ENCODE measurements at places on chromosomes 12 and 14.

DNA sequence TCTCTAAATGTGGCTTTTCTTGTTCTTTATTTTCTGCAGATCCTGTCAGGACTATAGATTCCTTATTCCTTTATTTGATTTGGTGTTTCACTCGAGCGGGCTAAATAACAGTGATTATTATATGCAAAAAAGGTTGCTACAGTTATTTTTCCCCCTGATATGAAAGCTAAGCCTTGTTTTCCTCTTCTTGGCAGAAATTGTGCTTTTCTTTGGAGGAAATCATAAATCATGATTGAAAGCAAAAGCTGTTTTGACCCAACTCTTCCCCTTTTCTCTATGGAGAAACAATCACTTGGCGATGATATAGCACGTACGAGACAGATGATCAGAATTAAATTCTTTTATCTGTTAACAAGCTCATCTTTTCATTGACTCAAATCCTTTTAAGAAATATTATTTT, 31.4 kb downstream of the PPFIBP1 start:
- DNase-seq, result no peak

GRCh38 chr14:105332350-105332874, 17.9 kb downstream of the PACS2 start:
- DNase-seq, result no peak

DNA sequence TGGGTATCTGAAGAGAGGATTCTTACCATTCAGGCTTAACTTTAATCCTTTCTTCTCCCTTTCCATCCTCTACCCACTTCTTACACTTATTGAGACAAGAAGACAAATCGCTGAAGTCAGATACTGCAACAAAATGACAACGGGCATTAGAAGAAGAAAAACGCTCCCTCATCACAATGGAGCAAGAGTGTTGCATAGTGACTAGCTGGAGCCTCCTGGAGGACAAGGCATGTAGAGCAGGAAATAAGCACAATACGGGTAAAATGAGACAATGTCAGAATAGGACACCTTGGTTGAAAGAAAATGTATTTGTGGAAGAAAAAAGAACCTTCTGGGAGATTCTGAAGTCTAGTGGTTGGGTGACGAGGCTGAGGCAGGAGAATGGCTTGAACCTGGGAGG, 501.0 kb downstream of the RERGL start:
- no peak for DNase-seq

DNA sequence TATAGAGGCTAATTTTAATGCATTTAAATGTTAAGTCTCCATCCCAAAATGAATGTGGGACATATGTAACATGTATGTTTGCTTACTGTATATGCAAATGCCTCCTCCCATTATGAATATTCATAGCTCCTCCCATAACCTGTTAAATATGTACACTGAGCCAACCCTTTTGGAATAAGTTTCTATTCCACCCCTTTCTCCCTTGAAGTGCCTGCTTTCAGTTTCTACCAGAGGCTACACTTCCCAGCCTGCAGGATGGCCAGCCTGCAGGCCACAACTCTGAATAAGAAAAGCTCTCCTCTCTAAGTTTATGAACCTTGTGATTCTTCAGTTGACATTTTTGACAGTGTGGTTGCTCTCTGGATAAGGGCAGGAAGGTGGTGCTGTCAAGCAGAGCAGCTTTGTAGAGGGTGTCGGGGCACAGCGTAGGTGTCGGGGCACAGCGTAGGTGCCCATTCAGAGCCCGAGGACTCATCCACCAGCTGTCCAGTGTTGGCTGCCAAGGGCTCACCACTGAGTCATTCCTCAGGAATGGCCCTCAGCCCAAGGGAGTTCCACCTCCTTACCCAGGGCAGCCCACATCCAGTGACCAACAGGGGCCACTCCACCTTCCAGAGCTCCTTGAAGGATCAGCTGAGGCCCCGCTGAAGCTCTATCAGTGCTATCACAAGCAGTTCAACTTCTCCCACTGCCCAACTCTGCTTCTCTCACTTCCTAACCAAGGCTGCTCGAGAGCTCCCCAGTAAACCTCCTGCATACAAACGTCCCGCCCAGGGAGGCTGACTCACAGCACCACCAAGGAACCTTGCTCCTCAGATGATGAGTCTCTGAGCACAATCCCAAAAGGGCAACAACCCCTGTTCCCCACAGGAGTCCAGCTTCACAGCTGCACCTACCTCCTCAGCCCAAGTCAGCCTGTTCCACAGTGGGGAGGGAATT, 31.4 kb downstream of the VWF start:
- DNase-seq, result no peak

DNA sequence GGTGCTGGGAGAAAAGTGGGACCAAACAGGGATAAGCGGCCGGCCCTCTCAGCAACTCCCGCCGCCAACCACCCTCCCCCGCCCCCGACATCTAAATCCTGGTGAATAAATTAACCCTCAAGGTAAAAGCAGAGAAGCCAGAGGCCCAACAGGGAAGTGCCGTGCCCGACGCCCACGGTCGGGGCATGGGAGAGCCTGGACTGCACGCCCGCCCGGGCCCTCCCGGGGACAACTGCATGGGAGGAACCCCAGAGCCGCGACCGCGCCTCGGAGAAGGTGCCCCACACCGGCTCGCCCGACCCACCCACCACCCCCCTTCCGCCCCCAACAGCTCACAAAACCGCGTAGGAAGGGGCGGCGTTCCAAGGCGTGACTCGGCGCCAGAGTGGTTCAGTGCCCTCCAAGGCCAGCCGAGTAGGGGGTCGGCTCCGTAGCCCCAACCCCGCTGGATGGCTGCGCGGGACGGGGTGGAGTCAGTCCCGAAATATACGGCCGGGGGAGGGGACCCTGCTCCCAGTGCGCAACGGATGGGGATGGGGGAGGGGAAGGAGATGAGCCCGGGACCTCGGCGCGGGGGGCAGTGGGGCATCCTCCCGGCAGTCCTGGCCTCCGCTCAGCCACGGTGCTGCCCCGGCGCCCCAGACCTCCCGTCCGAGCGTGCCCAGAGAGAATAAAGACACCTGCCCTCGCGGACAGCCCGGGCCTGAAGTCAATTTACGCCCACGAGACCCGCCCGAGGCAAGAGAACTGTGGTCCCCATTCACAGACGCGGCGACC, 732 bp downstream of the SLC25A29 start:
- no peak for DNase-seq

DNA sequence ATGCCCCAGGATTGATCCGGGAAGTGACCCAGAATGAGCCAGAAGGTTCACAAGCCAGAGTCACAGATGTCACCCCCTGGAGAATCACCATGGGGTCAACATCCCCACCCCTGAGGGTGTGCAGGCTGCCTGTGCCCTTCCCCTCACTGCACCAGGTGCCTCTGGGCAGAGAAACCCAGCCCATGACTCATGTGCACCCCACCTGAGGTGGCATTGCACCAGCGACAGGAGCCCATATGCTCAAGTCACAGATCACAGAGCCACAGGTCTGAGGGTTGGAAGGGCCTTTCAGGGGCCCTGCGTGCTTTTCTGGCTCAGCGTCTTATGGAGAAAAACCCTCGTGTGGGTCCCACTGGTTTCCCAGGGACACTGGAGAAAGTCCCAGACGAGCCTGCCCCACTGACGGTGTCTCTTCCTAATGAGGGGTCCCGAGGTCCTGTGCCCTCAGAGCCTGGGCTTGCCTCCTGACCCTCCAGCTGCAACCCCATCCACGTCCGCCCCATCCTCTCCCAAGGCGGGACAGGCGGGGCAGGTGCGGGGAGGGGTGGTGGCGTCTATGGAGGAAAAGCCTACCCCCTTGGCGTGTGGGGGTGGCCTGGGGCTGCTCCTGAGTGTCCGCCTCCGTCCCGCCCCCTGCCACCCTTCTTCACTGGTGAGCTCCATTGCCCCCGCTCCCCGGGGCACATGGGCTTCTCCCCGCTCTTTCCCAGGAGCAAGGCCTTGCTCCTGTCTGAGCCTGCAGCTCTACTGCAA, 47.6 kb downstream of the SLC8B1 start:
- DNase-seq, result no peak

- no peak for DNase-seq
Observed at GRCh38 chr14:25231004-25231403, 181.1 kb upstream of the STXBP6 start.

GRCh38 chr12:68397566-68398158, 65.5 kb upstream of the MDM1 start:
- no peak for DNase-seq

DNA sequence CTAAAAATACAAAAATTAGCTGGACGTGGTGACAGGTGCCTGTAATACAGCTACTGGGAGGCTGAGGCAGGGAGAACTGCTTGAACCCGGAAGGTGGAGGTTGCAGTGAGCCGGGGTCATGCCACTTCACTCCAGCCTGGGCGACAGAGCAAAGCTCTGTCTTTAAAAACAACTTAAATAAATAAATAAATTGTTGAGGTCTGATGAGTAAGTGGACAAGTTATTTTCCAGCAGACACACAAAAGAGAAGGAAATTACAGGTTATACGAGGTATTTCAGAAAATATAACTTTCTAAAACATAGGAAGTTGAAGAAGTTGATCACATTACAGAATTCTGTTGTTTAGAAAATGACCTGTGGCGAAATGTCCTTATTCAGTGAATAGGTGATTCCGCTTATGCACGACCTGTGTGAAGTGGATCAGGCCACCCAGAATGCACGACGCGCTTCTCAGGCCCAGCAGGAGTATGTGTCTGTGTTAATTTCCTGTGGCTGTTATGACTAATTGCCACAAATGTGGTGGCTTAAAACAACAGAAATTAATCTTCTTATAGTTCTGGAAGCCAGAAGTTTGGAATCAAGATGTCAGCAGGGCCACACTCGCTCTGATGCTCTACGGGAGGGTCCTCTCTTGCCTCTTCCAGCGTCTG, 38.1 kb downstream of the P2RX7 start:
- no peak for DNase-seq

GRCh38 chr14:95862243-95862642, 14.4 kb upstream of the TUNAR start:
- no peak for DNase-seq

- DNase-seq, result no peak
Observed at GRCh38 chr12:7985802-7986418, 46.6 kb upstream of the FOXJ2 start.

Data from GM12892 (cell line).